Activated CD8-positive, alpha-beta memory T cell treated with anti-CD3 and anti-CD28 coated beads for 1 hour (primary cell): ENCODE measurements at places on chromosomes 3 and 15.

DNA sequence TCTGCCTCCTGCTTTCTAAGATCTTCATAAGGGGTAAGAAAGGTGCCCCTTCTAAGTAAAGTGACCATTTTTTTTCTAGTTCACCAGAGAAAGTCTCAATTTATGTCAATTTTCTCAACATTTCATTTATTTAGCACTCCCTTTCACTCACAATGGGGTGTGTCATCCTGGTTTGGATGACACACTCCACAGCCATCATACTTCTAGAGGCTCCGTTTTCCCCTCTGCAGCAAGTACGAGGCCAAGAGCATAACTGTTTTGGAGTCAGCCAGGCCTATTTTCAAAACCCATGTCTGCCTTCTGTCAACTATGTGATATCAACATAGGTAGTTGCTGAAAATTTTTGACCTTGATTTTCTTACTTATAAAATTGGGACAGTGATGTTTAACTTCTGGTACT is 703.2 kb downstream of the NLGN1 start:
- no peak for DNase-seq

- DNase-seq: peak; percentile 99
Observed at GRCh38 chr15:82540055-82540983, at the start of gene RPS17. TSS of gene RPS17 (minus strand) at chr15:82540457. CDS start at chr15:82540428, 29 bp downstream.

DNA sequence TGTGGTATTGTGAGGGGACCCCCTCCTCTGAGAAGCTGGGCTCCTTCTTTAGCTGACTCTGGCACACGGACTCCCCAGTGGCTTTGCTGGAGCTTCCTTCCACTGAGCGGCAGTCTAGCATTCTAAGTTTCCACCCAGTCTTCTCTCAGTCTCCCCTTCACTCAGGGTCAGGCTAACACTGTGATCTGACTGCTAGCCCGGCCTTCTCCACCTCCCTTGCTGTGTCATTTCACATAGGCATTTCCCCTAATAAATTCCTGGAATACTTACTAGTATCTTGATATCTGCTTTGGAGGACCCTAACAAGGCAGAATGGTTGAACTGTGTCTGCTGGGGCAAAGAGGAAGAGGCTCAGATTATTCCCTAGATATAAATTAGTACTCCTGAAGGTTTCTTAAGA is 106.2 kb upstream of the THBS1 start:
- no peak for DNase-seq

DNA sequence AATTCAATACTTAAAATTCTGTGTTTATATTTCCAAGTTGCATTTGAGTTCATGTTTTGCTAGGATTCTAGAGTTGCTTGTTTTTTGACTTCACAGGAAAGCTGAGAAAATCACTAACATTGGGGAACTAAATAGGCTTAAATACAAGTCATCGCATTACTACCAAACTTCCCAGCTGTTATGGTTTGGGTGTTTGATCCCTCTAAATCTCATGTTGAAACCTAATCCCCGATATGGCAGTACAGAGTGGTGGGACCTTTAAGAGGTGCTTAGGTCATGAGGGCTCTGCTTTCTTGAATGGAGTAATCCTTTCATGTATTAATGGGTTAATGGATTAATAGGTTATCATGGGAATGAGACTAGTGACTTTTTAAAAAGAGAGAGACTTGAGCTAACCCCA is 77.2 kb upstream of the ARPP21 start:
- no peak for DNase-seq
